ENCODE measurements at places on chromosomes 2 and 18.

DNA sequence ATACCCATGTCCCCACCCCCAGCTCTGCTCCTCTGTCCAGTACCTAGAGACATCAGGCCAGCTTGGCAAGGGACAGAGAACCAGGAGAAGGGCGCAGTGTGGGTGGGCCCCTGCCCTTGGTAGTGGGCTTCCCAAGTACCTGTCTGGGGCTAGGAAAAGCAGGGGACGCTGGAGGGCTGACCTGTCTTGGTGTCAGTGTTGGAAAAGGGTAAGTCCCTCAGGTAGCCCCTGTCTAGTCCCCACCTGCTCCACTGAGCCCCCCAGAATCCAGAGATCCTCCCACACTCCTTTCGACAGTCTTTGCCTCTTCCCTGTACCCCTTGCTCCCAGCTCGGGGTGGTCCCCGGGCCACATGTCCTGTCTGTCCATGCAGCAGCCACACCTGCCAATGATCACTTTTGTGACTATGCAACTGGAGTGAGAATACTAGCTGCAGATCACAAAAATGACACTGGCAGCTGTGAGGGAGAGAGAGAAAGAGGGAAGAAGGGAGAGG lies 14.6 kb downstream of the DNAJB2 start:
- DNase-seq: no peak

DNA sequence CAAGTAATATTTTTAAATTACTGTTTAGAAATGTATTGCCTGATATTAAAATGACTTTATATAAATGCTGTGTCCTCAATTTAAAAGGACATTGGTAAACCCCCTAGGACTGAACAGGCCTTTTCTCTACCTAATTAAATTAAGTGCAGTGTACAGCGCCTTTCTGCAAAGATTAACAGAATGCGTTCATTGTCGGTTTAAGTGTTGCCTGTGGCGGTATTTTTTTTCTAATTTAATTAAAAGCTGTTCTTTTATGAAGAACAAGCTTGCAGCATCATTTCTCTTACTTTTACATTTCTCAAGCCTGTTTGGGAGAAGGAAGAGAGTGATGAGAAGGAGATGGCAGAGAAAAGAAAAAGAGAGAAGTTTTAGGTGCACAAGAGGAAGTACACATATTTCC lies 344.9 kb downstream of the CPS1 start:
- no peak for DNase-seq

DNA sequence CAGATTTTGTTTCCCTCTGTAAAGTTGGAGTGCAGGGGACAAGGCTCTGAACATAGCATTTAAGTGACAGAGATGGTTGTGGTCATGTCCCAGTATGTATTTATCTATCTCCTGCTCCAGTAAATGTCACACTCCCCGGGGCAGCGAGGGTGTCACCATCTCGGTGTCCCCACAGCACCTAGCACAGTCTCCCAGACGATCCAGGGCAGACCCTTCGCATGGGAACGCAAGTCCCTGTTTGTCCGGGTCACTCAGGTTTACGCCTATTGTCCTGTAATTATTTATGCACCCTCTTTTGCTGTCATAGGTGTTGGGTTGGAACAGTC lies 12.6 kb upstream of the NTSR2 start:
- no peak for DNase-seq

- DNase-seq: no peak
Observed at GRCh38 chr18:43507842-43508481, 230.7 kb upstream of the SYT4 start.

- DNase-seq: no peak
Observed at GRCh38 chr2:33373986-33374385, 102.5 kb upstream of the RASGRP3 start.

- no peak for DNase-seq
Observed at GRCh38 chr2:161681046-161681445, 56.8 kb downstream of the SLC4A10 start.

- no peak for DNase-seq
Observed at GRCh38 chr2:227824711-227825110, 11.1 kb downstream of the CCL20 start.

- no peak for DNase-seq
Observed at GRCh38 chr2:110113961-110114591, 1.5 kb downstream of the MALL start.

- no peak for DNase-seq
Observed at GRCh38 chr18:74976331-74976909, 232.5 kb downstream of the PTGR3 start.

DNA sequence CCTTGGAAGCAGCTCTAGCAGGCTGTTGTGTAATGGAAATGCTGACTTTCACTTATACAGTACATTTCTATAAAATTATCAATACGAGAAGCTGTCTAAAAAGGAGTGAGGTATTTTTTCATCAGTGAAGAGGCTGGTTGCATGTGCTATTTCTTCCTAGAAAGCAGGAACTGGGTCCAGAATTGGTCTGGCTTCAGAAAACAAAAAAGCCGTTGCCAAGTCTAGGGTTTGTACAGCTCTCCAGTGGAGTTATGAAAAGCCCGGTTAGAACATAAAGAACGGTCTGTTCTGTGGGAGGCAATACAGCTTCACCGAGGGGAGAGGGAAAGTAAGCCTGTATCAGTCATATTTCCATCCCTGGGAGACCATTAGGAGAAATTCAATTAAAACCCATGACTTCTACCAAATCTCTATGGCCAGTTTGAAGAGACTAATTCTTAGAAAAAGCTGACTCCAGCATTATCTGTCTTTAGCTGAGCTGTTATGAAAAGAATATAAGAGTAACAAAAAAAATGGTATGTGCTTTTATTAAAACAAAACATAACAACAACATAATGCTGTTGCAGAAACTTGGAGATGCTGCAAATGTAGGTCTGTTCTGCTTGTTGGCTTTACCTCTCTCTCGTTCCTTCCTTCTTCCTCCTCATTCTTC lies 217.0 kb downstream of the CMPK2 start:
- no peak for DNase-seq

GRCh38 chr2:167860082-167860481 lies 387.3 kb downstream of the STK39 start:
- DNase-seq: no peak

- no peak for DNase-seq
Observed at GRCh38 chr2:206990360-206990759, 51.0 kb downstream of the CPO start.

DNA sequence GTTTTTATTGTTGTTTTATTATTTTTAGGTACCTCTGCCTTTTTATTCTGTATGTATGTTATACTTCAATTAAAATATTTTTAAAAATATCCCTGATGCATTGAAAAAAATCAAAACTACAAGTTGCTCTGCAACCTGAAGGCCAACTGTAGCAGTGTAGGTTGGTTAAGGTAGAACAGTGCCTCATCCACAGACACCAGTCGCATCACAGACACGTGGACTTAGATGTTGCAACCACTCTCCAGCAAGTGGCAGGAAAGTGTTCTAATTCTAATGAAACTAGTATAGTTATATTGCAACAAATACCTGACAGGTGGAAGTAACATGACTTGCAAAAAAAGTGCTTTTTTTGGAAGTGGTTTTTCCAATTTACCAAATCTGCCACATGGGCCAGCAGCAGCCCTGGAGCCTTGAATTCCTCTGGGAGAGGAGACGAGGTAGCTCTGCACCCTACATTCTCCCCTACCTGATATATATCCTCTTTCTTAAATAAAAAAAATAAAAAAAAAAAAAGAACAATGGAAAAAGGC lies 28.4 kb upstream of the SLC3A1 start:
- DNase-seq: no peak

GRCh38 chr2:218261423-218262236 lies 815 bp downstream of the GPBAR1 start:
- no peak for DNase-seq

DNA sequence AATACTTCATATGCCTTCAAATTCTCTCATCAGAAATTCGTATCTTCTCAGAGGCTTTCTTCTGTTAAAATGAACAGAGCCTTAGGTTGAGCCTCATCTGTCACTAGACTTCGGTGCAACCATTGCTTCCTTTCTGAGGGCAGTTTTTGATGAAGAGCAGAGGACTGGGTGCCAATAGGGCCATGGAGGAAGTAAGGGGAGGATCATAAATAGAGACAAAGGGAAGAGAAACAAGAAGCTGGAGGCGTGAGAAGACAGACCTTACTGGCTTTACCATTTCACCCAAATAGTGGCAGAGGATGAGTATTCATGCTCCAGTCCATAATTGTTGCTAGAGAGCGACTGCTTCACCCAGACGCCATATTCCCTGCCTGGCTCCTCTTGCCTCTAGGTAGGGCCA lies 215.6 kb upstream of the PKDCC start:
- peak; percentile 21 for DNase-seq

GRCh38 chr2:75676464-75676863 lies 29.9 kb downstream of the MRPL19 start:
- DNase-seq: no peak

DNA sequence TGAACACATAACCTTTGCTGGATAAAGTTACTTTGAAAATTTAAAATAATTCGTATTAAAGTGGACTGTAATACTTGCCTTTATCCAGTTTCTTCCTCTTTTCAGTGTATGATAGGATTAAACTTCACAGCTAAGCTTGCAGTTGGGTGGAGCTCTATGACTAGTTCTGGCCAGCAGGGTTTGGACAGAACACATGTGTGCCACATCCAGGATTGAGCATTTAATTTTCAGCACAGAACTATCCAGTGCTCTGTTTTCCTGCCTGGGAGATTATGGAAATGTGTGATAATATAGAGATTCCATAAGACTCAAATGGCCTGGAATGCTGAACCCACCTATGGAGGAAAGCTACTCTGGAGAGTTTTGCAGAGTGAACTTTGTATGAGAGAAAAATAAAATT lies 200.2 kb downstream of the OSR1 start:
- DNase-seq: no peak

- DNase-seq: peak; percentile 98
Observed at GRCh38 chr2:8090748-8091700, 590.8 kb upstream of the ID2 start.

DNA sequence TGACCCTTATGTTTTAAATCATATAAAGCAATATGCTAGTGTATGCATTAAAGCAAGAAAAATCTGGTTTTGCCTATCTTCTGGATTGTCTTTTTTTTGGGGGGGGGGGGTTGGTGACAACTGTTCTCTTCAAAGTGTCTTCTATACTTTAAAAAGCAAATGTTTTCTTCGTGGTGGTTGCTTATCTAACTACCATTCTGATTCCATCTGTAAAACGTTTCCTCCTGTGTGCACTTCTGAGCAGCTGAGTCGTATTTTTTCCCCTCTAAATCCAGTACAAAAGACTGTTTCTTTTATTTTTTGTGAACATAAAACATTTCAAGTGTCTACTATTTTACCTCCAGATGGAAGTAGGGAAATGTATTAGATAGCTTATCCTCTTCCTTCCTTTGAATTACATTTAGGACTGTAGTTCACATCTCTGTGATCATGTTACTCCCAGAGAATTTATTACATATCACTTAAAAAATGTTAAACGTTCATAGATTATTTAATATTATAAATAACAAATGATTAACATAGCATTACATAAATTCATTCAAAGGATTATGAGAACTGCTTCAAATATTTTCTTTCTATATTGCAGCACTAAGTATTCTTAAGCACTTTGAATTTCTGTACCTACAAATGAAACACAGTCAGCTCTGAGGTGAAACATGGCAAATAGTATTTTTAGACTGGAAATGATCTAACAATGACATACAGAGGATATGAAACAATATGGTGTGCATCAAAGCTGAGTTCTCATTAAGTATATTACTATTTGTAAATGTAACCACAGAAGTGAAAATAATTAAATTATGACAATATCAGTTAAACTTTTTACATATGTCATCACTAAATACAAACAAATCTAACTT lies 56.4 kb downstream of the SCN3A start:
- no peak for DNase-seq

GRCh38 chr2:241993386-241994005 lies 124.0 kb downstream of the RTP5 start:
- DNase-seq: no peak

- no peak for DNase-seq
Observed at GRCh38 chr2:167294776-167295140, 406.5 kb downstream of the XIRP2 start.

GRCh38 chr2:74873678-74874640 lies 40.0 kb downstream of the HK2 start:
- no peak for DNase-seq

DNA sequence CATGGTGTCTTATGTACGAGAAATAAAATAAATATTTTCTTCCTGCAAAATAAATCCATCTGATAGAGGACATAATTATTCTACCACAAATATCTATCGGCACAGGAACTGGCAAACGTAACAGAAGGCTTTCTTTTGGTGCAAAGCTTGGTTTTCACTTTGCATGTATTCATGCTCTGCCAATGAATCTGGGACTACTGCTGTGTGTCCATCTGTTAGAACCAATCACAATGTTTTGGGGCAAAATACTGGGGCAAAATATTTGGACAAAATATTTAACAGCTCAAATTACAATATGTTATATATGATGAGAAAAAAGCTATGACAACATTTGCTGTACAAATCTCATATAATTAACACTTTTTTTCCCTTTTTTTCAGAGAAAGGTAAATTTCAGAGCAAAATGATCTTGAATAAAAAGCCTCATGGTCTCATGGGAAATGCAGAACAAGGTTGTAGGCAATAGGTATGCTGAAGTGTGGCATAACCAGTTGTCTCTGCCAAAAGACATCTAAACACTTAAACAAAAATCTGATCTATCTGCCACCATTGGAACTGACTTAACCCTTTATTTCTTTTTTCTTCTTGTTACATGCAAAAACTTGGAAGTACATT lies 923.2 kb downstream of the CPS1 start:
- DNase-seq: no peak

GRCh38 chr2:207833251-207833751 lies 63.6 kb upstream of the FZD5 start:
- no peak for DNase-seq

DNA sequence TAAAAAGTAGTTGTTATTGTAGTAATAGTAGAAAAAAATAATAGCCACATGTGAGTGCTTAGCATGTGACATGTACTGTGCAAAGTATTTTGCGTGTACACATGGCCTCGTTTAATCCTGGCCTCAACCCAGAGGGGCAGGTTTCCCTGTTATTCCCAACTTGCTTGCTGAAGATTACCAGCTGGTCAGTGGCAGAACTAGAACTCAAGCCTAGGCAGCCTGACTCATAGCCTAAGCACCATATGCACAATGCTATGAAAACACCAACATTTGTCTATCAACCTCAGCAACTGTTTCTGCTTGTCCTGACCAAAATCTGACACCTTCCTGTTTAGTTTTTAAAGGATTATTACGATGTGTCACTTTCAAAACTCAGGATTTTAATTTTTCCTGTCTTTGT lies 234.9 kb upstream of the SMAD7 start:
- no peak for DNase-seq

Data from inflammatory macrophage (primary cell).